ENCODE measurements at places on chromosomes 2 and 18.

GRCh38 chr2:79129260-79129659, 9.0 kb downstream of the REG1A start:
- DNase-seq = no peak

DNA sequence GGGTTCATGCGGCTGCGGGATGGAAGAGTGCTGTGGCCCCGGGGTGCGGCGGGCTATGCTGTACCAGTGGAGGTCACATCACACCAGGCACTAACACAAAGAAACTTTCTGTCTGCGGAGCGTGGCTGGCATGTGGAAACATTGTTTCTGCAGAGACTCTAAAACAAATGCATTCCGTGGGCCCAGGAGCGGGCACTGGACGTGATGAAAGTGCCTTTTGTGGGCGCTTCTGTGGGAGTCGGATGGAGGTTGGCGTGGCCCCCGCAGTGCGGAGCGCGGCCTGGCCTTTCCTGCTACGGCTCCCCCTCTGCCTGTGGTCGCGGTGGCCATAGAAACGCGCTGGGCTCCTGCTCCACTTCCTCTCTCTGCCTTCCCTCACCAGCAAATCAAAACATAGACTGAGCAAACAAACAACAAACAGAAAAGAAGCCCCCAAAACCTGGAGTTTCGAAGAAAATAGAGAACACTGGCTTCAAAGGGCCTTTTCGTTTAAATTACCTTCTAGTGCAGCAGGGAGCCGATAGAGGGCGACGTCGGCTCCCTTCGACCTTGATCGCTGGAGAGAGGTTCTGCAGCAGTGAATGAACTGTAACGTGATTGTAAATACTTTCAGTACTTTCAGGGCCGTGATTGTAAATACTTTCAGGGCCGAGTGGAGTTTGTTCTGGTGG, 51.4 kb downstream of the KIF5C start:
- peak; percentile 52 for DNase-seq

GRCh38 chr2:119407430-119408220, 24.0 kb upstream of the TMEM37 start:
- peak; percentile 76 for DNase-seq

- DNase-seq = no peak
These were observed 151.2 kb downstream of the SRBD1 start for GRCh38 chr2:45459860-45460259.

DNA sequence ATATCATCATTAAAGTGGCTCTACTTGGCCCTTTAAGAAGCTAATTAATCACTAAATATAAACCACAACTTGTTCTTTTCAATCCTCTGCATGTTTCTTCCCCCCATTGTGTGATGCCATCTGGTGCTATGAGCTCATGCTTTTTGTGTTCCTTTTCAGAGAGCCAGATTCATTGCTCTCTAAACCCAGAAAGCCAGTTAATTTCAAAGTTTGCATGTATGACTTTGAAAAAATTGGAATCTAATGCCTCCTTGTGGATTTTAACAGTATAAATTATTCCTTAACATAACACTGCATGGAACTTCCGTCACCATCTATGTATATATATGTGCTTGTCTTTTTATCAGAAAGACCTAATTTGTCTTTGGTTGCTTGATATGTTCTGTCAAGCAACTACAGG, 31.1 kb downstream of the TMEM178A start:
- DNase-seq = no peak

DNA sequence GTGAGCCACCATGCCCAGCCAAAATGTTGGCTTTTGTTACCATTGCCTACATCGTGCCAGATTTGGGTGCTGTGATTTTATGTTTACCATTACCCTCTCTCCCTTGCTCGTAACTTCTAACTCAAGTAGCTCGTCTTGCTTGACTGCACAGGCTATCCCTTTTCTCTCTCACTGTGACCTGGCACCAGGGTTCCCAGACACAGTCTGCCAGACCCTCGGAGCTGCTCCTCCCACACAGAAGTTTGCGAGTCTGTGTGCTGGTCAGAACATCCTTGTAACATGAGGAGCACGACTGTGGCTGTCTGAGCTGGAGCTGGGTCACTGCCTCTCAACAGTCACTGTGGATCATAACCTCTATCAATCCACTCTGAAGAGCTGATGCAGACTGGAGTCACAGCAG, 152.5 kb upstream of the ACKR3 start:
- no peak for DNase-seq

DNA sequence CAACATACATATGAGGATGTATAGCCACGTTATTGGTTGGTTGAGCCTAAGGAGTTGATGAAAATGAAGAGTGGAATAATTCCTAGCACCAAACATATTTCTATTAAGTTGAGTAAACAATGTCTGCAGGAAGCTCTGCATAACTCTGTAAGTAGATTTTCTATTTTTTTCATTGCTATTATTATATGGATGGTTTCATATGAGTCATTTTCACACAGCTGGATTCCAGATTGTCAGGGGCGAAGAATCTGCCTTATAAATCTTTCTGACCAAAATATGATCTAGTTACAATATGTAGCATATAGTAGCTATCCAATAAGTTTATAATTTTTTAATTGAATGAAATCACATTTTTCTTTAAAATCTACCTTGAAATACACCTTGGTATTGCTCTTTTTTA, 468.0 kb upstream of the PKDCC start:
- no peak for DNase-seq

- DNase-seq = no peak
These were observed 3.1 kb upstream of the MSGN1 start for GRCh38 chr2:17813010-17813741.

DNA sequence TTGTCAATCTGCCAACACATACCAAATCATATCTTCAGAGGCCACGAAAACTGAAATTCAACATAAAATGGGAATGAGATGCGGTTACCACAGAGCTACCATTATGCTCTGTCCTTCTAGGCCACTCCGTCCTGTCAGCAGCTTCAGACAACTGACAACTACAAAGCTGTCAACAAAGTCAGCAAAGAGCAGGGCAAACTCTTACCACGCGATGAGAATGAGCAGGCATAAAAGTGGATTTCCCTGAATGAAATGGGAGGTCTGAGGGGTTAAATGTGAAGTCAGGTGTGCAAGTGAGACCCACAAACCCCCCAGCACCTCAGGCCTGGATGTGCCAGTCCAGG, 130.1 kb downstream of the LNPK start:
- DNase-seq = no peak
